Activated CD4-positive, alpha-beta memory T cell treated with anti-CD3 and anti-CD28 coated beads for 36 hours (primary cell): ENCODE measurements at places on chromosomes 1 and 21. TPM values are rescaled to one million over a fixed set of nuclear protein-coding genes. Genes with fewer than 3 reads are reported as not detected.
A peak's percentile ranks its signal among the peaks of the same experiment; 100 is the strongest.

Gene BTG2
- 150 TPM for total RNA-seq

DNA sequence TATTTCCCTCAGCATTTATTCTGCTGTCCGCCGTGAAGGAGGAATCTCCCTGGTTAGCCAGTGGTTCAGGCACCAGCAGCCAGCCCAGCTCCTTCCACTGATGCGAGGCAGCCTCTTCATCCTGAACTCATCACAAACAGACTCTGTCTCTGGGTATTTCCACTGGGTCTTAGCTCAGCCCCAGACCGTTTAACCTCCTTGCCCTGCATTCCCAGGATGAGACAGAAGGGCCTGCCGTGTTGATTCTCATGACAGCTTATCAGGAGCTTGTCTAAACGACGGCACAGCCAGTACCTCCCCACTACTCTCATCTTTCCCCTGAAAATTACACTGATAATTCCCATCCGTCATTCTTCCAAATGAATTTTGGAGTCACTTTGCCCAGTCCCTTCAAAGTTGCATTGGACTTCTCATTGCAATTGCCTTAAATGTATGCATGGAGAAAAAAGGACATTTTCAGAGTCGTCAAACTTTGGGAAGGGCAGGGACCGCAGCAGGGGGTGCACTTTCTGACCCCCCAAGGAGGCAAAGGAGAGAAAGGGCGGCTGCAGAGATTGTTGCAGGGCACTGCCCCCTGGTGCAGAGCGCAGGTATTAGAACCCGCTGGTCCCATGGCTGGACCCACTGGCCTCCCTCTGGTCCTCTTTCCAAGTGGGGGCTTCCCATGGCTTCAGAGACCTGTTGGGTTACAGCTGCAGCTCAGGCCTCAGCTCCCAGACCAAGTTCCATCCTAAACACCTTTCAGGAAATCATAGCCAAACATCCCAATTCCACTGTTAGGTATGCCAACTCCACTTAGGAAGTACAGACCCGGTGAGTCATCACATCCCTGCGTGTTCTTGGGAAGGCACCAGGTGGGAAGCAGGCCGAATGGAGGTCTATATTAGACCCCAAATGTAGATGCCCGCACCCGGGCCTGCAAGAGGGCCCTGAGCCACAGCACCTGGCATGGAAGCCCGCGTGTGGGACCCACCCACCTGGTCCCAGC, 3.7 kb upstream of the MEGF6 start:
- peak; percentile 24 for DNase-seq

Gene LCE6A
- total RNA-seq: not detected

- DNase-seq: no peak
Measured at GRCh38 chr21:32424674-32425073, 12.2 kb downstream of the EVA1C start.

DNA sequence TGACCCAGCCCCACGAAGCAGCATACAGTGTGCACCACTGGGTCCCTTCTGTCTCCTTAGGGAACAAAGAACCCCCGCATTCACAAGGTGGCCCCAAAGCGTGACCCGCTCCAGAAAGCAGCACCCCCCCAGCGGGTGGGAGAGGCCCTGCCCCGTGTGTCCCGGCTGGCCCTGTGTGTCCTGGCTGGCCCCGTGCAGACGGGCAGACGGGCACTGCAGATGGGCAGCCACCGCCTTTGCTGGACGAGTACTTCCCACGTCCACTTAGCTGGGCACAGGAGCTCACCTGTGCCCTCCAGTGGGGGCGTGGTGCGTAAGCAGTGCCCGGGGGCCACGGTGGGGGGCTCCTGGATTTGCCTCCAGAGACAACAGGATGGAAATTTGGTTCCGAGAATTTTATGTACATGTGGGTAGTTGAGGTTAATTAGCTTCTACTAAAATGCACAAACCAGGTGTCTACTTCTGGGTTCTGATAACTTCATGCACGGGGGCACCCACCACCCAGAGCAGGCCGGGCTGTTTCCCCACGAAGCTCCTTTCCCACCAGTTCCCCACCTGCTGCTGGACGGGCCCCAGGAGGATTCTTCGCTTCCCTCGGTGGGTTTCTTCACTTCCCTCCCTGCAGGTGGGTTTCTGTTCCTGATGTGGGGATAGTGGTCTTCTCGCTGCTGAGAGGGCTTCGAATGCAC, 33.2 kb upstream of the SLC19A1 start:
- DNase-seq: no peak

DNA sequence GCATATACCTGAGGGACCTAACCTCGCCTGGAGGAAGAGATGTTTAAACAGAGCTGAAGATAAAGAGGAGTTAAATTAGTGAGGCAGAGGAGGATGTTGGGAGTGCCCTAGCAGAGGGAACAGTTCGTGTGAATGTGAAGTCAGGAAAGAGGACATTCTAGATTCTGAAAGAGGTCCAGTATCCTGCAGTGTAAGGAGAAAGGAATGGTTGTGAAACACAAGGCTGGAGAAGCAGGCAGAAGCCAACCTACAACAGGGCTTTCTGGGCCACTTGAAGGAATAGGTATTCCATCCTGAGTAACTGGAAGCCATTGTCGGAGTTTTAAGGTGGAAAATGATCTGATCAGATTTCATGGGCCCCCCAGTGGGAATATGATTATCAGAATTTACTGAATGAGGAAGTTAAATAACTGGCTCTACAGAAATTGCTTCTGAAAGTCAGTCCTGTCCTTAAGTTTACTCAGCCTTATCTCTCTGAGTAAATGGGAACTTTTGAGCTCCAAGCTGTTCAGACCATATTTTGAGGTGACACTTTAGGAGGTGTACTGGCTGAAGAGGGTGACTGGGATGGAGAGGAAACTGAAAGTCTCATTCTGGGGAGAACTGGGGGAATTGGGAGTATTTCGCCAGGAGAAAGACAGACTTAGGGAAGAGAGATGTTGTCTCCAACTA, 24.4 kb upstream of the FAAH start:
- no peak for DNase-seq

GRCh38 chr1:146049436-146049835, 27.9 kb upstream of the HJV start:
- DNase-seq: peak; percentile 31

DNA sequence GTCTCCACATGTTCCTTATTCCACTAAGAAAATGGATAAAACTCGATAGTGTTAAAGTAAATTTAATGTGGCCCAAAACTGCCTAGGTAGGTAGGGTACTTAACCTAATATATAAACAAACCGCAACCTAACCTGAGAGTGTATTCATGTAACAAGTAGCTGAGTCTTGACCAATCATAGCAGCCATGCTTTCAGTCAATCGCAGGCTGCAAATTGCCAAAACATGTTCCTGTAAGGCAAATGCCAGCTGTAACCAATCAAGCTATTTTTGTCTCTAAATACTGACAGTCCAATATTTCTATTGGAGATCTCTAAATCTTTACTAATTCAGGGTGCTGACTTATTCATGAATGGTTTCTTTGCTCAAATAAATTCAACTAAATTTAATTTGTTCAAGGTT, 3.1 kb upstream of the HMGCS2 start:
- DNase-seq: no peak

- peak; percentile 16 for DNase-seq
Measured at GRCh38 chr1:212752934-212753497, 38.6 kb downstream of the NSL1 start.

DNA sequence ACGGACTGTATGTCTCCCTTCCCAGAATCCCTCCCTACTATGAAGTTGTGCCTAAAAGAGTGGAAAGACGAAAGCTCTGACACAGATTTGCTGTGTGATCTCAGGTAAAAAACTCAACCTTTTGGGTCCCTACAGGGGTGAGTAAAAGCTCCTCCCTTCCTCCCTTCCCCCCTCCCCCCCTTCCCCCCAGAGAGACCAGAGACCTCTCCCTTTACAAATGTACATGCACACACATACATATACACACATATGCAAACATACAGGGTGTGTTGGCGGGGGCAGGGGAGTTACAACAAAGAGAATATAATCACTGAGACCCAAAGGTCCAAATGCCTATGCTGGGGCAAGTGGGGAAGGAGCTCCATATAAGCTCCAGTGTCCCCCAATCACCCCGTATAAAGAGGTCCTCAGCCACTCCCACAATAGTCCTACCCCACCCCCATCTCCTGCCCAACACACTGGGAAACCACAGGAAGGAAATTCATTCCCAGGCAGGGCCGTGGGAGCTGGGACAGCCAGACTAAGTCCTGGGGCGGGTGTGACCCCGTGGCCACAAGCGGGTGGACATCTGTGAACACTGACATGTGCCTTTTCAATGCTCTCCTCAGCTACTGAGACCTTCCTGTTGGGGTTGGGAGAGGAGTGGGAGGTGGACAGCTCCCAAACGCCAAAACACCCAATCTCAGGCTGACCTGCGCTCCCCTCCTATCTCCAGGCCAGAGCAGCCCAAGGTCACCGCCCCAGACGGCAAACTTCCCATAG, 2.0 kb downstream of the MEF2D start:
- peak; percentile 9 for DNase-seq

Gene PLEKHN1
- total RNA-seq: 6.0 TPM

- no peak for DNase-seq
Measured at GRCh38 chr1:14571810-14572767, 26.4 kb upstream of the KAZN start.
